ENCODE measurements at places on chromosomes 4 and X. TPM values are rescaled to one million over a fixed set of nuclear protein-coding genes. Genes with fewer than 3 reads are reported as not detected.

MTTP gene
- not detected for total RNA-seq

CSAG3 gene
- not detected for total RNA-seq

JCHAIN gene
- not detected for total RNA-seq

HSFX4 gene
- not detected for total RNA-seq

ASMT gene
- total RNA-seq, result not detected

MAGEC3 gene
- not detected for total RNA-seq

ODAPH gene
- not detected for total RNA-seq

GYPE gene
- total RNA-seq, result under 0.01 TPM

PRKG2 gene
- not detected for total RNA-seq
